ENCODE measurements at places on chromosomes 7 and 10.

DNA sequence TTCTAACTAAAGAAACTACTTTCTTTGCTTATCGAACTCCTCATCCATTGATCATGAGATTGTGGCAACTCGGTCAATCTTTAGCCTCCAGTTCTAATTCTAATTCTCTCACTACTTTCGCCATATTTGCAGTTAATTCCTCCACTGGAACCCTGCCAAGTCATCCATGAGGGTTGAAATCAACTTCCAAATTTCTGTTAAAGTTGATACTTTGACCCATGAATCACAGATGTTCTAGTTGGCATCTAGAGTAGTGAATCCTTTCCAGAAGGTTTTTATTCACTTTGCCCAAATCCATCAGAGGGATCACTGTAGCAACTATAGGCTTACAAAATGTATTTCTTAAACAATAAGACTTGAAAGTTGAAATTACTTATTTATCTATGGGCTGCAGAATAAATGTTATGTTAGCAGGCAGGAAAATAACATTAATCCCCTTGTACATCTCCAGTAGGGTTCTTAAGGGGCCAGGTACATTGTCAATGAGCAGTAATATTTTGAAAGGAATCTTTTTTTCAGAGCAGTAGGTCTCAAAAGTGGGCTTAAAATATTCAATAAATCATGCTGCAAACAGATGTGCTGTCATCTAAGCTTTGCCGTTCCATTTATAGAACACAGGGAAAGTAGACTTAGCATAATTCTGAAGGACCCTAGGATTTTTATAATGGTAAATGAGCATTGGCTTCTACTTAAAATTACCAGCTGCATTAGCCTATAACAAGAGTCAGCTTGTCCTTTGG is 39.4 kb downstream of the CCDC71L start:
- DNase-seq: no peak

GRCh38 chr10:124291001-124291701 is 127.6 kb downstream of the OAT start:
- DNase-seq: peak; percentile 63

GRCh38 chr10:86251426-86251825 is 115.2 kb downstream of the GRID1 start:
- DNase-seq: no peak

- DNase-seq: no peak
Observed at GRCh38 chr7:147008530-147008929, 891.9 kb downstream of the CNTNAP2 start.

DNA sequence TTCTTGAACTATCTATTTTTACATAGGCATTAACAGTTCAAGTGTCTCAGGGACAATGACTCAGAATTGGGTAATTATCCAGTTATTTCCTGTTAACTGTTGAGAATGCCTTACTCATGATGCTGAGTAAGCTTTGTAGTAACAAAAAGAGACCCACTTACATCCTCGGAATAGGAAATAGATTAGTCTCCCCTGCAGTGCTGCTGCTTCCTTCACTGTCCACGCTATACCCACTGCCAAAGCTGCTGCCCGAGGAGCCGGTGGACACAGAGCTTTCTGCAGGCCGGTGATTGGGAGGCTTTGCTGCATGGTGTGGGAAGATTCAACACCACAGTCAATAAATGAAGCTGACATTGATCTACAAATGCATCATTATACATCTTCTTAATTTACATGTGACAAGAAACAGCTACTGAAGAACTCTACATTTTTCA is 357.1 kb downstream of the PCLO start:
- DNase-seq: no peak

DNA sequence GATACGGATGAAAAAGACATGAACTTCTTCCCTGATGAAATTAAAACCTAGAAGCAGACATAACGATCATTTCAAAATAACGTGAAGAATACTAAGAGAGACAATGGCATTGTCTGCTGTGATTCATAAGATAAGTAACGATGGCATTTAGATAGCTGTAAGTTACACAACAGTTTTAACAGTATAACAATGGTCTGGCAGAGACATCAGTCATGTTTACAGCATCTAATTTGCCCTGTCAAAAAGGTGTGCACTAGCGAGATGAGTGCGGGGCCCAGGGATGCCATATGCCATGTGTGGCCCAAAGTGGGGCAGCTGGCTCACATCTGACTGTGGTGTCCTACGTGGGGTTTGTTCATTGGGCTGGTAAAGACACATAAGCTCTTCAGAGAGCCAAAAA is 55.7 kb upstream of the RHEB start:
- no peak for DNase-seq

DNA sequence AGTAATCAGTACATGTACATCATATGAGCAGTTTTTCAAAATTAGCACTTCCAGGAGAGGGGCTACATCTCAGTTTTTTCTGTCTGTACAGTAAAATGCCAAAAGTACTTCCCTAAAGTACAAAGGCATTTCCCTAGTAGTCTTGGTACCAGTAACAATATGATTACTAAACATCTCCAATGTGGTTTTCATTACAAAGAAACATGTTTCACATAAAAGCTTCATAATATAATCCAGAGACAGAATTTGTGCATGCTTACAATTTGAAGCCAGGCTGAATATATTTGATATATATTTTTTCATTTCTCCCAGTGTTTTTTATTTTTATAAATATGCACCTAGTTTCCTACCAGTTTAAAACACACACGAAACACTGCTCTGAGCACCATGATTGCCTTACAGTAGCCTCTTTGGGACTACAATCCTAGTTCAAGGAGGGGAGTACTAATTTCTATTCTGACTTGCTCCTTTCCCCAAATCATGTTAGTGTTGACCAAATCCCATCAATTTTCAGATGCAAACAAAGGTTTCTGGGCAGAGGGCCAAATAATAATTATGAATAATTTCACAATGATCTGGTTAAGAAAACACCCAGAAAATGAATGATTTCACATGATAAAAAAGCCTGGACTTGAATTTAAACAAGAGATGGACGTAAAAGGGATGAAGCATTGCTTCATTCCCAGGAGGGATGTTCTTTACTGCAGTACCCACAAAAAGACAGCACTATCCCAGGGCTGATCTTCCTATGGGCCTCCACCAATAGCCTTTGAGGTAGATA is 201.3 kb downstream of the SLC25A13 start:
- no peak for DNase-seq

DNA sequence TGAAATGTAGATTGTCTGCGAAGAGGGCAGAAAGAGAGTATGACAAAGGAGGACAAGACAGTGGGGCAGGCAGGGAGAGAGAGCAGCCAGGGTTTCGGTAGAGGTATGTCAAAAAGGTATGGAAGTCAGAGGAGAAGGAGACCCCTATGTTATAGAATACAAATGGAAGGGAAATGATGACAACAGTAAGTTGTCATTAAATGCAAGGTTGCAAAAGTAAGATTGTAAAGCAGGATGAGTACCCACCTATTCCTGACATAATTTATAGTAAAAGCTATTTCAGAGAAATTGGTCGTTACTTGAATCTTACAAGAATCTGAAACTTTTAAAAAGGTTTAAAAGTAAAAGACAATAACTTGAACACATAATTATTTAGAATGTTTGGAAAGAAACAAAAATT is 126.3 kb downstream of the CFTR start:
- DNase-seq: no peak

DNA sequence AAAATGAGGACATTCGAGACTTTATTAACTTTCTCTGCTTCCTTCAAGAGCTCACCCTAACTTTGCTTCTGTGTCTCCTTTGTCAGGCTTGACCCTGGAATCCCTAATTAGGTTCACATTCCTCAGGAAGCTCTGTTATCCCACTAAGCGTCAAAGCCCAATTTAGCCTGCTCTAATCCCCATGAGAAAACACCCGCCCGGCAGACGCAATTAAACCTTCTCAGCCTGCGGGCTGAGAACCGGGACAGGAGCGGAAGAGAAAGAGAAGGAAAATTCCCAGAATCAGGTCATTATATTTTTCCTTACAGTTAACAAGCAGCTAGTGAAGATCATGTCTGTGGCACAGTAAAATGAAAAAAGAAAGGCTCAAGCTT is 93.0 kb downstream of the TNS3 start:
- no peak for DNase-seq

GRCh38 chr10:47378606-47379444 is 5.3 kb downstream of the ZNF488 start:
- DNase-seq: peak; percentile 41

DNA sequence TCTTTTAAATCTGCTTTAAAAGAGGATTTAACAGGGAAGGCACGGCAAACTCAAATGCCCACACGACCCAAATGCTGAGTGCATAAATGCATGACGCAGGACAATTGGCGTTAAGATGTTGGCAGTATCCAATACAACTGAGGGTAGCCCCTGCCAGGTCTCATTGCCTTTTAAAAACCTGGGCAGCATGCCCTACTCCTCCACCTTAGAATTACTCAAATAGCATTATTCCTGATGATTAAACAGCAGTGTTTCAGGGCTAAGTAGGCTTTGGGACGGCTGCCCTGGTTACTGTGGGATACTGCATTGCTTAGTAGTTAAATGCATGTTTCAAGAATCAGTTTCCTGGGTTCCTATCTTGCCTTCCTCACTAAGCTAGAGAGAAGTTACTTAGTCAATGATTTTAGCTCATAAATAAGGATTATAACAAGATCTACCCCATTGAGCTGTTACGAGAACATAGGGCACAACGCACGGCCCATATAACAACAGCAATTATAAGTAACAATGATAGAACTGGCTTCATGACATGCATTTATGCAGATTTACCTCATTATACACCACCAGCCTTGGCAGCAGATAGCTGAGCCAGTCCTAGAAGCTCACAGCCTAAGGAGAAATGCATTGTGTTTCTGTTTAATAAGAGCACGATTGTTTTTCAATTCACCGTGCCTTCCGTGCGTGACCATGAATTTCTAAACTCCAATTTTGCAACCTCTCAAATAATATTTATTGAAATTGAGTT is 7.9 kb downstream of the TUBAL3 start:
- DNase-seq: no peak

Data from left forelimb (tissue), 1 donor.